ENCODE measurements at places on chromosomes 7 and 10.

DNA sequence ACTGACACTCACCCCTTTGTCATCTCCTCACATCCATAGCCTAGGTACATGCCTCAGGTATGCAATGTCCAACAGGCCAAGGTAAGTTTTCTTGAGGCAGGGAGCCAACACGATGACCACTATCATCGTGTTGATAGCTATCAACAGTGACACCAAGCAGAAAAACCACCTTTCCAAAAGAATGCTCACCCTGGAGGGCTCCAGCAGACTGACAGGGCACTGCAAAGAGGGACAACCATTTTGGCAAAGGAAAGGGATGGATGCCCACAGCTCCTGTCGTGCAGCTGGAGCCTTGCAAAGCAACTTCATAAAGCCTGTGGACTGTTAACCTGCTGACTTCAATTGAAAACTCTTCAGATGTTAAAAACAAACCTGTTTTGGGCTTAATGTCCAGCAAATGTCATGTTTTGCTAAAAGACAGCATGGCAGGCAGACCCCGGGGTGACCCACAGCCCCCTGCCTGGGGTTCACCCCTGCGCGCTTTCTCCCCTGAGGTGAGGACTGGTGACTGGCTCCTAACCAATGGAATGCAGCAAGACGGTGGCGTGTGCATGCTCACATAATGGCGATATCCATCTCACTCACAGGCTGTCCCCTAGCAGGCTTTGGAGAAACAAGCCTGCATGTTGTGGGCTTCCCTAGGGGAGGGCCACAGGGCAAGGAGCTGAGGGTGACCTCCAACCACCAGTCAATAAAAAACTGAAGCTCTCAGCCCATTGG is 293.8 kb downstream of the TCERG1L start:
- DNase-seq = no peak

GRCh38 chr10:127331696-127332095 is 135.3 kb upstream of the INSYN2A start:
- no peak for DNase-seq

DNA sequence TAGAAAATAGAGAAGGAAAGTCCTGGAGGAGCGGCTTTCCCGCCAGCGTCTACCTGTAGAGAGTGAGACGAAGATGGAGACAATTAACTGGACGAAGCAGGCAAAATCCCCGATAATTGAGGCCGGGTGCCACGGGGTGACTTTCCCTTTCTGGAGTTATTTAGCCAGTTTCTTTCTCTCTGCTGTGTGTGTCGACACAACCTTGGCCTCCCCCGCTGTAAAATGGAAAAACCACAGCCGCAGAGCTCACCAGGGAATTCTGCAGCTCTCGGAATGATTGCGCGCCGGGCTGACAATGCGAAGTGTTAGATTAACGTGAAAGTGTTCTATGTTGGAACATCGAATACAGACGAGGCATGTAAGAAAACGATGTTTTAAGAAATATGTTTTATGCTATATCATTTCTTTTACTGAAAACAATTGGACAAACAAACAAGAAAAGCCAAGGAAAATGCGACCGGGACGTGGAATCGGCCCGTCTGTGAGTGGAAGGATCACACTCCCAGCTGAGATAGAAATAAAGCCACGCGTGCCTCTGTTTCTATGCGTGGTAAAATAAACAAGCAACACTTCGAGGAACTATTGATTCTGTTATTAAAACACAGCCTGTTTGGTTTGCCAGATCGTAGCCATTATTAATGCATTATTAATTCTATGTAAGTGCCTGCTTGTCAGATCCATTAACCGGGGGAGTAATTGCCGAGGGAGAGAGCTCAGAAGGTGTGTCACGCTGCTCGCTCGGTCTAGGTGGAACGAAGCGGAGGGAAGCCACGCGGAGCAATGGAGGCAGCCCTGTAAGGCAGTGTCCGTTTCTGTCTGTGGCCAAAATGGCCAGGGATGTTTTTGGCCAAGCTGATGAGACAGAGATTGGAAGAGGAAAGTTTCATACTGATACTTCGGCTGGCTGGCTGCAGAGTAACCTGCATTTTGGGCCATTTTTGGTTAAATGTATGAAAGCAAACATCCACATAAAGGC is 129.4 kb downstream of the DNAJB6 start:
- no peak for DNase-seq

DNA sequence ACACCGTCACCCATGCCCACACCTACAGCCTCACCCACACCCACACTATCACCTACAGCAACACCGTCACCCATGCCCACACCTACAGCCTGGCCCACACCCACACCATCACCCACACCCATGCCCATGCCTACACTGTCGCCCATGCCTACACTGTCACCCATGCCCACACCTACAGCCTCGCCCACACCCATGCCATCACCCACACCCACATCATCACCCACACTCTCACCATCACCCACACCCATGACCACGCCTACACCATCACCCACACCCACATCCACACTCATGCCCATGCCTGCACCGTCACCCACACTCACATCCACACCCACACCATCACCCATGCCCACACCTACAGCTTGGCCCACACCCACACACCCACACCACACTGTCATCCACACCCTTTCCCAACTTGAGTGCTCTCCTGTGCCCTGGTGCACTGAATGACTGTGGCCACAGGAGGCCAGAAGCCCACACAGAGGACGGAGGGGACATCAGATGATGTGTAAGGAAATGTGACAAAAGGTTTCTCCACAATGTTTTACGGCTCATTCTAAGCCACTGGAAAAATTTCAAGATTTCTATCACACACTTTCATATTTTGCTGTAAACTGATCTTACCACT is 153.3 kb downstream of the WDR37 start:
- no peak for DNase-seq

DNA sequence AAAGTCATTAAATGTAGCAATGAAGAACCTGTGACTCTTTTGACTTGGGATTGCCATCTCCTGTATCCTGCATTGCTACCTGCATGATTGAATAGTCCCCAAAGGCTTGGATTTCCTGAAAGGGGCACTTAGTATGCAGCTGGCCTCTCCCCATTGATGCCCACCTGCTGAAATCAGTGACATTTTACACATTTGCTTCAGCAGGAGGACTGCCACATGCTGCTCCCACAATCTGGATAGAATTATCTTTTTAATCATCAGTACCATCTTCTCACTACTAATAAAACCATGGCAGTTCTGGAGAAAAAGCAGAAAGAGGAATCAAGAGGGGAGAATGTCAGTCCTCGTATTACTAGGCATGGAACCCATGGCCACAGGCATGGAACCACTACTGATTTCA is 67.8 kb downstream of the SLC13A1 start:
- DNase-seq = no peak

All from prostate gland (tissue), 2 donors.